ENCODE measurements at places on chromosomes 12 and 14.

DNA sequence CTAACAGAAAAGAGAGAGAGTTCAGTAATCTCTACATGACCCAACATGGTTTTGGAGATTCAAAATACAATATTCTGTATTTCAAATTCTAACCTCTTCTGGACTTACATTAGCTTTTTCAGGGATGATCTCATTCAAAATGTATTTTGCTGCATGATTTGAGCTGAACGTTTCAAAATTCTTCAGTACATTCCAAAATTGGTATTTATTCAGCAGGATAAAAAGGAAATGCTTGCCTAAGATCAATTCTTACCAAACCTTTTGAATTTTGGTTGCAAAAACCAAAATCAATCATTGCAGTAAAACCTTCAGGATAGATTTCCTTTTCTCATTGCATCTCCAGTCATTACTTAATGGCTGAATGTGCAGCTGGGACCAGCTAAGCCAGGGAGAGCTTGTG is 1761.3 kb upstream of the SEL1L start:
- no peak for DNase-seq

DNA sequence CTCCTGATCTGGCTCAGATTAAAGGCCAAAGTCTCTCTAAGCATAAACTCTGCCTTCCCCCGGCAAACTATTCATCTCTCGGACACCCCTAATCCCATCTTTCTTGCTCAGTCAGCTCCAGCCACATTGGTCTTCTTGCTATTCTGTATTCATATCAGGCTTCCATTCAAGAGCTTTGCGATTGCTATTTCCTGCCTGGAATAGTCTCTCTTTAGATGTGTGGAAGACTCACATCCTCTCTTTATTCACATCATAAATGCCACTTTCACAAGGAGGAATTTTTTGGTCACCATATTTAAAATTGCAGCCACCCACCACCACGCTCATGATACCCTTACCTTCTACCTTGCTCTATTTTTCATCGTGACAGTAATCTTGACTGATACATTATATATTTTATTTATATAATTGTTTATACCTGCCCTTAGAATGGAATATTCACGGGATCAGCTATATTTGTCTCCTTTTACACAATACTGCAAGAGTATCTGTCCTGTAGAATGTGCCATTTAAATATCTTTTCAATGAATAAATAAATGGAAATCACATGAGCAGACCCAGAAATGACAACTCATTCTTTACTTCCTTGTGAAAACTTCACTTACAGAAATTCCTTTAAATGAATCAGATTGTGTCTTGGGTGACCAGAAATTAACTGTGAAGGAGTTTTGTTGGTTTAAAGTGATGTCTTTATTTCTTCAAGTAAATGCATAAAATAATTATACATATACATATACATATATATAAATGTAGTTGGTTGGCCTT is 780.6 kb upstream of the FLRT2 start:
- no peak for DNase-seq

DNA sequence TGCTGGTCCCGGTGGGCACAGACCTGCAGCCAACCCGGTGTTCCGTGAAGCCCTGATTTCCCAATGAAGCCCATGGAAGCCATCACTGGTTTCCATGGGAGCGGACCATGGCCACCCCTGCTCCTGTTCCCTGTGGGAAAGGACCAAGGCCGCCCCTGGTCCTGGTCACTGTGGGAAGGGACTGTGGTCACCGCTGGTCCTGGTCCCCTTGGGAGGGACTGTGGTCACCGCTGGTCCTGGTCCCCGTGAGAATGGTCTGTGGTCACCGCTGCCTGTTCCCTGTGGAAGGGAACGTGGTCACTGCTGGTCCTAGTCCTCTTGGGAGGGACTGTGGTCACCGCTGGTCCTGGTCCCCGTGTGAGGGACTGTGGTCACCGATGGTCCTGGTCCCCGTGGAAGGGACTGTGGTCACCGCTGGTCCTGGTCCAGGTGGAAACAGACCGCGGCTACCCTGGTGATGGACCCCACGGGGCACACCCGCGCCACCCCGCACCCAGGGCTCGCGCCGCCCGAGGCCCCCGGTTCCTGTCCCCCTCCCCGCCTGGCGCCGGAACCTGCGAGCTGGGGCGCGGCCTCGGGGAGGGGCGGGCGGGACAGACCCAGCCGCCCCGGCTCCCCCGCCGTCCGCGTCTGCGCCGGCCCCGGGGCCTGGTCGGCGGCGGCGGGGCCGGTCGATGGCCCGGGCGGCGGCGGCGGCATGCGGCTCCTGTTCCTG is at the start of gene GLT1D1:
Gene GLT1D1 (plus strand): TSS at position 594 of the 715 bp plus-strand sequence. CDS start 104 bp downstream, at position 698.
- no peak for DNase-seq

DNA sequence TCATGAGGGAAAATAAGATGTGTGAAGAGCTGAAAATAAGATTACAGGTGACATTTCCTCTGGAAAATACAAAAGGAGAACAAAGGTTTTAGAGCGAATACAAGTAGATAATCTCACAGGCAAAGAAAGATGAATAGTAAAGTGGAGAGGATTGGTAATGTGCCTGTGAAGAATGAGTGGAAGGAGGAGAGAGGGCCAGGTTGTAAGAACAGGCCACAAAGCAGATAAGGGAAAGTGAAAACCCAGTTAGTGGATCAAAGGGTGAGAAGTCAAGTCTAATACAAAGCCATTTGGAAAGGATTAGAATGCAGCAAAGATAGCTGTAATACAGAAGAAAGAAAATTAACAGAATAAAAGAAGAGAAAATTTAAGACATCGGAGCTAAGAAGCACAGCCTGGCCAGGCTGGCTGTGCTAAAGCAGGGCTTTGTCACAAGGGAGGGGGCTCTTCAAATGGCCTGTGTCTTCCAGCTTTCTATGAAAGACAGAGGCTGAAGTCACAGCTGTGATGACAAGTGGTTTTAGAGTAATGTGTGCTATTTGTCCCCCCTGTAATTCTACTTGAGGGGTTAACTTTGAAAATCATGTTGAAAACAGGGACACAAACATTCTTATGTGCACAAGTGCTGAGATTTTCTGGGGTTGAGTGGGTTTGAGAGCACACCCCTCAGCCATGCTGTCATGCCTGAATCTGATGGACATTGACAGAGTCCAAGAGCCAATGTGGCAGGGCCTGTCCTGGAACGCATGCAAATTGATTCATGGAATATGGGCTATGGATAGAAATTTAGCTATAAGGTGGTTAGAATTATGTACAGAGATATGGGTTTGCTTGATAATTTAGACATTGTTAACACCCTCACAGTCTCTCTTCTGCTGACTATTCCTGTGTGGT is 344.5 kb upstream of the NAV3 start:
- DNase-seq = no peak

- DNase-seq = no peak
Observed at GRCh38 chr12:127245437-127245836, 1021.5 kb upstream of the TMEM132C start.

DNA sequence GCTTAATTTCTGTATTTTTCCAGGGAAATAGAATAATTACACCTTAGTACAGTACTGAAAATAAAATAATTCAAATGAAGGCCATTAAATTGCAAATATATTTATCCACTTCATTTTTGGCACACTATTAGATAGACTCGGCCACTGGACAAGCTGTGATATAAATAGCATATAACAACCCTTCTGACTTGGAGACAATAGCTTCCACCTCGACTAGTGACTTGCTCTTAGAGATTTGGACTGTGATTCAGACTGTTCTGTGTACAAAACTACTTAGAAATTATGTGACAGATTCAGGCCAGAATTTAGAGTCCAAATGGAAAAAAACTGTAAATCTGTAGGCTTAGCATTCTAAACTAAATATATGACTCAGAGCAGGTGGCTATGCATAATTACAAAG is 949.9 kb downstream of the LRFN5 start:
- no peak for DNase-seq

- no peak for DNase-seq
Observed at GRCh38 chr14:71711619-71712018, 220.6 kb upstream of the RGS6 start.

DNA sequence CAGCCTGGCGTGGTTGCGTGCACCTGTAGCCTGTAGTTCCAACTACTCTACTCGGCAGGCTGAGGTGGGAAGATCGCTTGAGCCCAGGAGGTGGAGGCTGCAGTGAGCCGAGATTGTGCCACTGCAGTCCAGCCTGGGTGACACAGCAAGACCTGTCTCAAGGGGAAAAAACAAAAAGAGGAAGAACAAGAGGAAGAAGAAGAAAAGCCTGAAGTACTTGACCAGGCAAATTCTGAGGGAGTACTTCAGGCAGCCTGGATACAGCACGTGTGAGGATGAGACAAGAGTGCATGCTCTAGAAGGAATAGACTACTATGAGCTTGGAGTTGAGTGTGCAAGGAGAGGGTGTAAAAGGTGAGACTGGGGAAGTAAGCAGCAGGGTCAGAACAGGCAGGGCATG is 1.8 kb downstream of the GDF3 start:
- no peak for DNase-seq

- no peak for DNase-seq
Observed at GRCh38 chr12:131550121-131550520, 160.8 kb upstream of the SFSWAP start.

- no peak for DNase-seq
Observed at GRCh38 chr12:28540324-28540714, 350.1 kb downstream of the CCDC91 start.

Data from cerebellum (tissue), 4 donors.